ENCODE measurements at places on chromosomes 7 and 10. TPM values are rescaled to one million over a fixed set of nuclear protein-coding genes. Genes with fewer than 3 reads are reported as not detected.

- DNase-seq = no peak
Observed at GRCh38 chr10:79292026-79292766, 55.1 kb upstream of the PPIF start.

- no peak for DNase-seq
Observed at GRCh38 chr7:116367171-116367813, 132.2 kb upstream of the CAV2 start.

GRCh38 chr7:728602-729001, 1.5 kb upstream of the PRKAR1B start:
- no peak for DNase-seq

Gene AGR3
- total RNA-seq = not detected

Gene SPDYE9
- total RNA-seq = not detected

Data from RPMI7951 (cell line).